ENCODE measurements at places on chromosomes 2 and 18. TPM values are rescaled to one million over a fixed set of nuclear protein-coding genes. Genes with fewer than 3 reads are reported as not detected.
A peak's percentile ranks its signal among the peaks of the same experiment; 100 is the strongest.

DNA sequence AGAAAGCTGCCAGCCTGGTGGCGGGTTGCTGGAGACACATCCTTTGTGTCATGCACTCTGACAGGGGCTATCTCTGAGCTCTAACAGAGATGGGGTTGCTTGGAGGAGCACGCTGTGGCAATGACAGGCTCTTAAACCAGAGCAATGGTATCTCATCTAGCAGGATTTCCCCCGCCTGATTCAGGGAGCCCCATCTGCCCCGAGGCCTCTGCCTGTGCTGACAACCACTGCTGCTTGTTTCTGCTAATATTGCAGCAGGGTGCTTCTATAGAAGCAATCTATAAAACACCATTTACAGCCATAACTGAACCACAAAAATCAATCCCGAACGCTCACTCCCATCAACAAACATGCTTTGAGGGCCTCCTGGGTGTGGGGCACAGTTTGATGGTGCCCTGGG lies 12.8 kb upstream of the DNPEP start:
- DNase-seq, result no peak

DNA sequence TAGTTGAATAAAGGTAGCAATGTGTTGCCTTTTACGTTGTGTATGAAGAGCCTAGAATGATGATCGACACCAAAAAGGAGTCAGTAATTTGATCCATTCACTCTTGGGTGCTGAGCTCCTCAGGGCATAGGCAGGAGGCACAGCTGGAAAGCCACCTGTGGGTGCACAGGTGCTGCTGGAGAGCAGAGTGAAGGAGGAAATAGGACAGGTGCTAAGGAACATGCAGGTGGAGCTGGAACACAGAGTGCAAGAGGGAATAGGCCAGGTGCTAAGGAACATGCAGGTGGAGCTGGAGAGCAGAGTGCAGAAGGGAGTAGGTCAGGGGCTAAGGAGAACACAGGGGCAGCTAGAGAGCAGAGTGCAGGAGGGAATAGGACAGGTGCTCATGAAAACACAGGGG lies 86.1 kb downstream of the SH3YL1 start:
- no peak for DNase-seq

GRCh38 chr2:62787386-62787785 lies 81.9 kb downstream of the EHBP1 start:
- DNase-seq, result no peak

DNA sequence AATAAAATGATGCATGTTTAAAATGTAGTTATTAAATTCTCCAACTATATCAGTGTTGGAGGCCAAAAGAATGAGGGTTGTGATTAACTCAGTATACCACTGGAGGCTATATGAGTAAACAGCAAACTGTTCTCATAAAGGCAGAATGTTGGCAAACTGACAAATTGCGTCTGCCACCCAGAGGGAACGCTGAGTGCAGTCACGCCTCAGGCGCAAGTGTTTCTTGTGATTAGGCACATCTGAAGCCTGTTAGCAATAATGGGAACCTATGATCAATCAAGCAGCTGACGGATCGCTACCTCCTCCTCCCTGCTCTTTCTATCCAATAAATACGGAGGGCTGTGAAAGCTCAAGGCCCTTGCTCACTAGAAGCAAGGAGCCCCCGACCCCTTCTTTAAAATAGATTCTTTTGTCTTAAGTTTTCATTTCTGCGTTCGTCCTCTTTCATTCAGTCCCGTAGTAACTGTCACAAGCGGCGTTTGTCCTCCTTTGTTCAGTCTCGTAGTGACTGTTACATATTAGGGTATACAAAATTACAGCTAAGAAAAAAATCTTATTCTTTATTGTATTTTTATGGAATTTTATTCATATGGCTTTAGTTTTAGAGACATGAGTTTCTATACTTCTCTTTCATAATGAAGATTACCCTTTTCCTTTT lies 16.3 kb upstream of the RMND5A start:
- no peak for DNase-seq

DNA sequence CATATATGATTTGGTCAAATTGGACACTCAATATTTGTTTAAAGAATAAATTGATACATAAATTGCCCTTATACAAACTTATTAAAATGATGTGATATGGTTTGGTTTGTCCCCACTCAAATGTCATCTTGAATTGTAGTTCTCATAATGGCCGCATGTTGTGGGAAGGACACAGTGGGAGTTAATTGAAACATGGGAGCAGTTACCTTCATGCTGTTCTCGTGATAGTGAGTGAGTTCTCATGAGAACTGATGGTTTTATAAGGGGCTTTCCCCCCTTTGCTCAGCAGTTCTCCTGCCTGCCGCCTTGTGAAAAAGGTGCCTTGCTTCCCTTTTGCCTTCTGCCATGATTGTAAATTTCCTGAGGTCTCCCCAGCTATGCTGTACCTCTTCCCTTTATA lies 34.0 kb upstream of the SLC8A1 start:
- DNase-seq, result no peak

DNA sequence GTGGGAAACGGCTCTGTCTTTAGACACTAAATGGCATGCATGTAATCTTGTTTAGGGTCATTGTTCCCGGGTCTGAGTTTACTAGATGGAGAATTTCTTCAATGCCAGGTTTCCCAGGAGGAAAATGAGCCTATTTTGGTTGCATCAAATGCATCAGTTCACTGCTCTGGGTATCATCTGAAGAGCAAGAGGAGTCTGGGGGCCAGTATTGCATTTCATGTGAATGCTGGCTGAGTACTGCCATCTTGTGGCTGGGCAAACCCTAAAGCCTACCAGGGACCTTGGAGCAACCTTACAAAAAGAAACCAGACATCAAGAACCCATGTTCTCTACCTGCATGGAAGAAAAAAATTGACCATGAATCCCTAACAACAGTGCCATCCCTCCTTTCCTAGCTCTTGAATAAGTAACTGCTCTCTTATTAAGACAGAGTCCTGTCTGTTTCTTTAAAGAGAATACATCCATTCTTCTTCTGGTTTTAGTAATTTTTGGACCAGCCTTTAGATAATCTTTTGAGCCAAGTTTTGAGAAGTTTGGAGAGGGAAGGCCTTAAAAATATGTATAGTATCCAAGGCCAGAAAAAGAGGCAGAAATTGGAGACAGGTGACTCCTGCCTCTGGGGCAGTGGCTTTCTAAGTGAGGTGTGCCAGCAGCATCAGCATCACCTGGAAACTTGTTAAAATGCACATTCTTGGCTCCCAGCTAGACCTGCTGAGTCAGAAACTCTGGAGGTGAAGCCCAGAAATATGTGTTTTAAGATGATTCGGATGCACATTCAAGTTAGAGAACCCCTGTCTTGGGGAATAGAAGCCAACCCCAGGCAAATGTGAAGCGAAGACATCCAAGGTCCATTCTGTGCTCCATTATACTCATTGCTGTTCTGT lies 261.0 kb upstream of the CXCR4 start:
- DNase-seq, result peak; percentile 87

GRCh38 chr2:133591164-133591563 lies 22.9 kb upstream of the NCKAP5 start:
- no peak for DNase-seq

- no peak for DNase-seq
Observed at GRCh38 chr18:73288813-73289212, 421.0 kb upstream of the NETO1 start.

DNA sequence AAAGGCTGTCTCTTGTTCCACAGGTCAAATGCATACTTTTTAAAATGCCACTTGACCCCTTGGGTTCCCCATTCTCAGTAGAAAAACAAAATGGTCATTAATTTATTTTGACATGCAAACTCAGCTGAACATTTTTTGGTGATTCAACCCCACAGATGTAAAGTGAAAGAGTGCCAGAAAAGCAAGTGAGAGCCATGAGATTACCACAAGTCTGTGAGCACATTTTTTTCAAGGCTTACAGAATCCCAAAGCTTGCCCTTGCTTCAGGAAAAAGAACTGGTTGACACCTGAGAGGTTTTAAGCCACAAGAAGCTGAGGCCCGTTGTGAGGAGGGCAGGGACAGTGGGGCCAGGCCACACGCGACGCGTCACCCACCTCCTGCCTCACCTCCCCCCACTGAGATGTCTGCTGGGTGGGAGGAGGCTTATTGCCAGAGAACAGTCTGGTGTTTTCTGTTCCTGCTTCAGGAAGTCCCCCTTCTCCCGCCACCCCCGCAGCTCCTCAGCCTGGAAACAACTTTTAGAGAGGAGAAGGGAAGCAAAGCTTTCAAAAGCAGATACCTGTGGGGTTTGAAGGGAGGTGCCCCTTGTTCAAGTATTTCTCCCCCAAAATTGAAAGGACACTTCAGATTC lies 70.4 kb upstream of the CYP1B1 start:
- DNase-seq, result peak; percentile 23

DNA sequence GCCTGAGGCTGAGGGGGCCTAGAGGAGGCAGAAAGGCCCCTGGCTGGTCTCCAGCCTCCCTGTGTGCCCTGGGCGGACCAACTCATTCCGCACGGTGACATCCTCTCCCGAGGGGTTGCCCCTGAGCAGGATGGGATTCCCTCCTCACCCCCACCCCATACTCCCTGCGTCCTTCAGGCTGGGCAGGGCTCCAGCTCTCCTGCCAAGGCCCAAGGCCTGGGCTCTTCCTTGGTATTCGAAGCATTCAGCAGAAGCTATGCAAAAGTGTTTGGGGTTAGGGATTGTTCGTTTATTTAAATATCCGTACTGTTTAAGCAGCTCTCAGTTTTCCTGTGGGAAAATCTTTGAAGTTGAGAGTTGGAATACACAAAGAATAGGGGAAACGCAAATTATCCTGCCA lies 113.1 kb upstream of the RAB12 start:
- DNase-seq, result no peak

DNA sequence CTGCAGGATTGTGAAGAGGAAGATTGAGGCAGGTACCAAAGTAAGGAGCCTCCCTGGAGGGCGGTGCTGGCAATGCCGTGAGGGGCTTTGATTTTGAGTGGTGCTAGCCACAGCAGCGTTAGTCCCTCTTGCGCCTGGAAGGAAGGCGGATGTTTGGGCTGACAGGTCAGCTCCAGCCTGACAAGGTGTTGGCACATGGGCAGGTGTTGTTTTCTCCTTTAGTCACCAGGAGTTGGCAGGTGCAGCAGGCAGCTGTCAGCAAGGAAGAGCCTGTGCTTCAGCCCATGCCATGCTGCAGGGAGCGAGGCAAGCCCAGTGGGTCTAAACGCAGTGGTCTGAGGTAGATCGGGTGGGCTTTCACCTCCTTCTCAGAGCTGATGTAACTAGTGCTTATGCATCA lies 8.5 kb downstream of the SEC11C start:
- no peak for DNase-seq

DNA sequence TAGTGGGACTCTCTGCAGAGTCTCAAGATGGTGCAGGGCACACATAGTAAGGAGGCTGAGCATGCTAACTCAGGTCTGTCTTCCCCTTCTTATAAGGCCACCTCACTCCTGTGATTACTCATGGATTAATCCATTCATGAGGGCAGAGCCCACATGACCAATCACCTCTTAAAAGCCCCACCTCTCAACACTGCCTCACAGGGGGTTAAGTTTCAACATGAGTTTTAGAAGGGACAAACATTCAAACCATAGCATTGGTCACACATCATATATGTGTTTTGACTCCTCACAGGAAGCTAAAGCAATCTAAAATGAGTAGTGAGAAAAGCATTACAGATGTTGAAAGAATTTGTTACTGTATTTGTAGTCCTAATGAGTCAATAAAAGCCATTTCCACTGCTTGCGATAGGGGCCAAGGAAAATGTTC lies 57.5 kb downstream of the DTNA start:
- no peak for DNase-seq

DNA sequence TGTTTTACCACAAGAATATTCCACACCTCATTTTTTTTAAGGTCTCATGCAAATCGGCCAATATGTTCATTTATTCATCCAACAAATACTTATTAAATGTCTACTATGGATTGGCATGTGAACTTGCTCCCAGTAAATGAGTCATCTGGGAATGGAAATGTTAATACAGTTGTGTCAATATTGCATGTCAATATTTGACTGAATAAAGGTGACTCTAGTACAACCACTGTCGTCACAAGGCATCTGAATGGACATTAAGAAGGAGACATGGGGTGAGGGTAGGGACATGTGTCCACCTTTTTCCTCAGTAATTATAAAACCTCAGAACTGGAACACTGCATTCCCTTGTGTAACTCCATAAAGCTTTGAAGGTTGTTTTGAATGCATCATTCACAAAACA lies 365.4 kb downstream of the ADCYAP1 start:
- DNase-seq, result no peak

Gene FRZB
- total RNA-seq, result not detected

Gene MAP3K19
- not detected for total RNA-seq

Gene MYO7B
- total RNA-seq, result 1.2 TPM

Gene PCARE
- not detected for total RNA-seq

Gene REG3A
- total RNA-seq, result not detected
